ENCODE measurements at places on chromosomes 2 and 18.

DNA sequence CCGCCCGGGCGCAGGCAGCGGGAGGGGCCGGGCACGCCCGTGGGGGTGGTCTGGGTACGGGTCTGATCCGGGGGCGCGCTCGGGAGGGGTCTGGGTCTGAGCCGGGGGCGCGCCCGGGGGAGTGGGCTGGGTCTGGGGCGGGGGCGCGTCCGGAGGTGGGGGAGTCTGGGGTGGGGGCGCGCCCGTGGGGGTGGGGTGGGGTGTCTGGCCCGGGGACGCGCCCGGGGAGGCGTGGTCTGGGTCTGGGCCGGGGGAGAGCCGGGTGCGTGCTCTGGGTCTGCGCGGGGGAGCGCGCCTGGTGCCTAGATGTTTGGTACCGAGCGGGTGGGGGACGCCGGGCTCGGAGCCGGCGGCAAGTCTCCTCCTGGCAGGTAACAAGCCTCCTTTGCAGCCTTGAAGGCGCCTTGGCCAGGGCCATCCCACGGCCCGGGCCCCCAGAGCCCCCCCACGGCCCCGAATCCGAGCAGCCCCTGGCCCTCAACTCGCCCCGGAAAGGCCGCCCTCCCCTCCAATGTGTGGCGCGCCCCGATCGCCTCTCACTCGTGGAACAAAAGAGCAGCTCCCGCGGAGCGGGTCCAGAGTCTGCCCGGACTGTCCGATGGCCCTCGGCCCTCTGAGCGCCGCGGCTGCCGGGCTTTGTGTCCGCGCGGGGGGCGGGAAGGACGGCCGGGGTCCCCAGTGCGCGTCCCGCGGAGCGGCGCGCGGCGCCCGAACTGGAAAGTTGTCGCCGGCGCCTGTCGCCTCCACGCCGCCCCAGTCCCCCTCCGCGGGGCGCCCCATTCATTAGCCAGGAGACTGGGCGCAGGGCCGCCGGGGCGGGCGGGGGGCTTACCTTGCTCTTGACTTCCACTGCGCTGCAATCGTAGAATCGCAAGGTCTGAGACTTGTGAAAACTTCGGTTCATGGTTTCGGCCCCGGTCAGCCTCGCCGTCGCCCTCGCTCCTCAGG is 595 bp downstream of the PARD6G start:
- no peak for DNase-seq

GRCh38 chr2:234690569-234691213 is 193.8 kb upstream of the ARL4C start:
- no peak for DNase-seq

- DNase-seq: no peak
Measured at GRCh38 chr2:155842103-155842502, 490.4 kb downstream of the NR4A2 start.

DNA sequence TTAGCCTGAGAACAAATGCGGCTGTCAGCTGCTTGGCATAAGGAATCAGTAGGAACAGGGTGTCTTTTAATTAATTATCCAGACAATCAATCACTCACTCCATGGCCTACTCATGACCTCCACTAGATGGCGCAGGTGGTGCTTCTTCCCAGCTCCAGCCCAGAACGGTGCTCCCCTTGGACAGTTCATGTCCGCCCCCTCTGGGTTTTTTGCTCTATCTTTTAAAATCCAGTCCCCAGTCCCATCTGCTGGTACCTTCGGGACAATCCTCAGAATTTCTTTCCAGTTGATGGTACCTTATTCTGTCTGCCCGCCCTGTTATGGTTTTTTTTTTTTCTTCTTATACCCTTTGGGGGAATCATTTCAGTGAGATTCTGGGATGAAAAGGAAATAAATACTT is 99.8 kb downstream of the CACNB4 start:
- no peak for DNase-seq

DNA sequence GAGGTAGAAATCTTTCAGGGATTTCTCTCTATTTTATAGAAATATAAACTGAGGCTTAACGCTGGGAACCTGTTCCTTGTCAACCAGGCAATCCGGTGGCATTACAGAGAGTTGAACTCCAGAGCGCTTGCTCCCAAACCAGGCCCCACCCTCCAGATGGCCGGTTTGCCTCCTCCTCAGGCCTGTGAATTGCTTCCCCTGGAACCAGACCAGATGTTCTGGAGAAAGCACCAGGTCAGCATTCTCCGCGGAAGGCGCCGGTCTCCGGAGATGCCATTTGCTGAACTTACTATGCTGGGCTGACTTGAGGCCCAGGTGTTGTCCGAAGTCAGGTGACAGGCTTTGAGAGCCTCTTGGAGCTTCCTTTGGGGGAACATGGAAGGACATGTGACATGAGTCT is 17.2 kb downstream of the TNP1 start:
- DNase-seq: no peak

DNA sequence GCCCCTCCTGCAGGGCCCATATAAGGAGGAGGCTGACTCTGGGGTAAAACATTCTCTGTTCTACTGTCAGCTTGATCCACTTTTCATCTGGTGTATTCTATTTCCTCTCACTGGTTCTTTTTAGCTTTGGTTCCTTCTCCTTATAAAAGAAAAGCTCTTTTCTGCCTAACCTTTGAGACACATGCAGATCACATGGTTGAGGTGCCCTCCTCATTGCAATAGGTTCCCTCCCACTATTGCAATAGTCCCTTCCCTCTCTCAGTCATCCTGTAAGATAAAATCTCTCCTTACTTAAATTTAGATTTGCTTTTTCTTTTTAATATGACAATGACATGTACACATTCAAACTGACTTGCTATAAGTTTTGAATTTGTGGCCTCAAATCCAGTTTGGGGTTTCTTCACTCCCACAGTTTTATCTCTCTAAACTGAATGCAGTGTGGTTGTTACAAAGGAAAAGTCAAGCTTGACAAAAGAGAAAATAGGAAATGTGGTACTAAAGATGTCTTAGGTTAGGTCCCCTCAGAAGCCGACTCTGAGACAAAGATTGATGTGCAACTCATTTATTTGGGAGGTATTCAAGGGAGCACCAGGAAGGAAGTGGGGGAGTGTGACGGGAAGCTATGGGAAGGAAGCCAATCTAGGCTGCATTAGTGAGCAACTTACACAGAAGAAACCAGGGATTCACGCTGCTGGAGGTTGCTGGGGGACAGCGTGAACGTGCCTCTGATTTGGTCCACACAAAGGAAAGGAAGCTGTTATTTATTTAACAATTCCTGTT is 127.6 kb upstream of the LINC00305 start:
- no peak for DNase-seq

DNA sequence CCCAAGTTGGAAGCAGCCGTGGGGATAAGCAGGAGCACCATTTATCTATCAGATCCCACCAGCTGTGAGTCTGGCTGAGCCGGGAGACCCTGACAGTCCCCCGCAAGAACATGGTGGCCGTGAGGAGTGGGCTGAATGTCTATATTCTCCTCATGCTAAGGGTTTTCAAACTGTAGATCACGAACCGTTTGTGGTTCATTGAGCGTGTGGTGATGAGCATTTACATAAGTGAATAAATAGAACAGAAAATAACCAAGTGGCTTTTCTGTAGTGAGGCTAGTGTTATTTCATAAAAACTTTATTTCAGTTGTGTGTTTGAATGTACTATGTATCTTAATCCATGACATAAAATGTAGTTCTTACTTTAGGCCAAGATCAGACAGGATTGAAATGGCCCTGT is 190.2 kb upstream of the APCDD1 start:
- no peak for DNase-seq

All from activated T-helper 1 cell treated with anti-CD3 and anti-CD28 coated beads, Interleukin-2, amount 50 U/mL, for 16 hours (primary cell).